ENCODE measurements at places on chromosomes 3 and 15. TPM values are rescaled to one million over a fixed set of nuclear protein-coding genes. Genes with fewer than 3 reads are reported as not detected.

- no peaks in the 10 kb centered on the region for H3K27me3 ChIP-seq
- no peak for DNase-seq
- no peaks in the 10 kb centered on the region for H3K36me3 ChIP-seq
- H3K4me3 ChIP-seq = no peak overlapping the region
Measured at GRCh38 chr3:108381529-108382140, 85.3 kb downstream of the HHLA2 start.

DNA sequence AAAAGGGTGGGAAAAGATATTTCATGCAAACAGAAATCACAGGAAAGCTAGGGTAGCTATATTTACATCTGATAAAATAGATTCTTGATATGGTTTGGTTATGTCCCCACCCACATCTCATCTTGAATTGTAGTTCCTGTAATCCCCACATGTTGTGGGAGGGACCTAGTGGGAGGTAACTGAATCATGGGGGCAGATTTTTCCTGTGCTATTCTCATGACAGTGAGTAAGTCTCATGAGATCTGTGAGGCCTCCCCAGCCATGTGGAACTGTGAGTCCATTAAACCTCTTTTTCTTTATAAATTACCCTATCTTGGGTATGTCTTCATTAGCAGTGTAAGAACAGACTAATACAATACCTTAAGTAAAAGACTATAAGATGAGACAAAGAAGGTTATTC lies 558.1 kb downstream of the RSL24D1 start:
- no peaks in the 10 kb centered on the region for H3K36me3 ChIP-seq
- H3K27ac ChIP-seq = no peak overlapping the region
- H3K27me3 ChIP-seq = no peaks in the 10 kb centered on the region
- no peak for DNase-seq
- H3K4me3 ChIP-seq = no peak overlapping the region

- H3K27ac ChIP-seq = no peak overlapping the region
- H3K4me1 ChIP-seq = no peaks in the 10 kb centered on the region
- H3K36me3 ChIP-seq = no peaks in the 10 kb centered on the region
- H3K27me3 ChIP-seq = no peaks in the 10 kb centered on the region
- no peak for DNase-seq
Measured at GRCh38 chr15:65344914-65345275, 32.9 kb downstream of the IGDCC3 start.

SLC22A13 gene
- not detected for total RNA-seq

DNA sequence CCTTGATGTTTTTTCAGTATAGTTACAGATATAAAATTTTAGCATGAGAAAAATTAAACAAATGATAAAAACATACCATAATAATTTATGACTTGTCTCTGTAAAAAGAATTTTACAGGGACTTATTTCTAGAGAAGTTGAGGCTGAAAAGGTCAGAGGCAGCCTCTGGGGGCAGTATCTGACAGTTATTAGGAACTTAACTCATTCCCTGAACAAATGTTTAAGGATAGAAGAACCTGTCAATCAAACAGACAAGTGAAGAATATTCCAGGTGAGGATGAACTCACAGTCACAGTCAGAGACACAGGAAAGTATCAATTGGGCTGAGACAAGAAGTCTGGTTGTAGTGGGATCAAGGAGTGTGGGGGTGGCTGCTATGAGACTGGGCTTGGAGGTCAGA lies 7.3 kb downstream of the MYLK start:
- H3K27me3 ChIP-seq = no peaks in the 10 kb centered on the region
- H3K4me1 ChIP-seq = no peaks in the 10 kb centered on the region
- no peaks in the 10 kb centered on the region for H3K36me3 ChIP-seq
- H3K27ac ChIP-seq = no peak overlapping the region
- H3K4me3 ChIP-seq = no peak overlapping the region
- no peak for DNase-seq

DNA sequence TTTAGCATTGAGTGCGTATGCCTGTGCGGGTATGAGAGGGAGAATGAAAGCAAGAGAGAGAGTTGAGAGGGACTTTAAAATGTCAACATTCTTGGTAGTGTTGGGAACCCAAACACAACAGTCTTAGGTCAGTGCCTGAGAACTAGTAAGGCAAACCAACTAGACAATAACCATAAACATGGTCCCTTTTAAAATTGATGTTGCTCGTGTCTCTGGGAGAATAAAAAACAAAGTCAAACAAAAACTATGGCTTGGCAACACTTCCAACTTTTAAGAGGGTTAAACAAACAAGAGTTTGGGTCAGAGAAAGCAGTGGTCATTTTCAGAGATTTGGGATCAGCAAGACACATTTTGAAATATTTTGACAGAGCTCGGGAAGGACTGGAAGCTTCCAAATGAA lies 146.7 kb upstream of the THBS1 start:
- H3K27ac ChIP-seq = no peak overlapping the region
- DNase-seq = no peak
- H3K27me3 ChIP-seq = no peaks in the 10 kb centered on the region
- H3K36me3 ChIP-seq = no peaks in the 10 kb centered on the region
- H3K4me3 ChIP-seq = no peak overlapping the region
- H3K4me1 ChIP-seq = peaks cover 28% of the 10 kb centered on the region

IGSF11 gene
- 3.4 TPM for total RNA-seq

ADAMTS9 gene
- 118 TPM for total RNA-seq

GHSR gene
- not detected for total RNA-seq

LIPH gene
- 2.7 TPM for total RNA-seq

PDIA5 gene
- total RNA-seq = 18.9 TPM

DNA sequence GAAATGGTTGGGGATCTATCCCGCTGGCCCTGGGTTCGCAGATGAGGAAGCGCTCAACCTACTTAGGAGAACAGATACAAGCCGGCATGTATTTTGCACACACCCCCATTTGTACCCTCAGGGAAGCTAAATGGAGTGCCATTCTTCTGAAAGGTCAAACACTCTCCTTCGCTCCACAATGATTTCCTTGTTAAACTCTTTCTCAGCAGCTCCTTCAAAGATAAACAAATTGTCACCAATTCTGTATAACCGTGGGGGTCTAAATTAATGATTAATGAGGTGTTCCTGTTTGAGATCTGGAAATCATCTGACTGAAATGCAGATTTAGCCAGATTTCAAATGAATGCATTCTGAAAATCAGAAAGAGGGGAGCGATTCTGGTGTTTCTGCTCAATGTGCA lies 124.0 kb downstream of the MEGF11 start:
- H3K36me3 ChIP-seq = no peaks in the 10 kb centered on the region
- no peaks in the 10 kb centered on the region for H3K27me3 ChIP-seq
- DNase-seq = no peak
- H3K4me1 ChIP-seq = no peaks in the 10 kb centered on the region

DNA sequence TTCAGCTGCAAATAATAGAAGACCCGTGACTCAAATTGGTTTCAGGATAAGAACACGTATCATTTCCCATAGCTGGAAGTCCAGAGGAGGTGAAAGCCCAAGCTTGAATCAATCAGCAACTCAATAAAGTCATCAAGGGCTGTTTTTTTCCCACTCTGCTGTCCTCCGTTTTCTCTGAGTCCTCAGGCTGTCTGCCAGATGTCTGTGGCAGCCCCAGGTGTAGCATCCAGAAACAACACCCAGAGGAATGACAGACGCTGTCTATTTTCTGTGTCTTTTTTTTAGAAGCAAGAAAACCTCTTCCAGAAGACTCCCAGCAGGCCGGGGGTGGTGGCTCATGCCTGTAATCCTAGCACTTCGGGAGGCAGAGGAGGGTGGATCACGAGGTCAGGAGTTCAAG lies 204.4 kb downstream of the FAM43A start:
- H3K27me3 ChIP-seq = no peaks in the 10 kb centered on the region
- no peak overlapping the region for H3K4me3 ChIP-seq
- no peaks in the 10 kb centered on the region for H3K36me3 ChIP-seq
- no peak overlapping the region for H3K27ac ChIP-seq
- H3K4me1 ChIP-seq = no peaks in the 10 kb centered on the region

SPATA12 gene
- not detected for total RNA-seq

DNAH12 gene
- 0.25 TPM for total RNA-seq

TMEM62 gene
- 86.9 TPM for total RNA-seq

DNA sequence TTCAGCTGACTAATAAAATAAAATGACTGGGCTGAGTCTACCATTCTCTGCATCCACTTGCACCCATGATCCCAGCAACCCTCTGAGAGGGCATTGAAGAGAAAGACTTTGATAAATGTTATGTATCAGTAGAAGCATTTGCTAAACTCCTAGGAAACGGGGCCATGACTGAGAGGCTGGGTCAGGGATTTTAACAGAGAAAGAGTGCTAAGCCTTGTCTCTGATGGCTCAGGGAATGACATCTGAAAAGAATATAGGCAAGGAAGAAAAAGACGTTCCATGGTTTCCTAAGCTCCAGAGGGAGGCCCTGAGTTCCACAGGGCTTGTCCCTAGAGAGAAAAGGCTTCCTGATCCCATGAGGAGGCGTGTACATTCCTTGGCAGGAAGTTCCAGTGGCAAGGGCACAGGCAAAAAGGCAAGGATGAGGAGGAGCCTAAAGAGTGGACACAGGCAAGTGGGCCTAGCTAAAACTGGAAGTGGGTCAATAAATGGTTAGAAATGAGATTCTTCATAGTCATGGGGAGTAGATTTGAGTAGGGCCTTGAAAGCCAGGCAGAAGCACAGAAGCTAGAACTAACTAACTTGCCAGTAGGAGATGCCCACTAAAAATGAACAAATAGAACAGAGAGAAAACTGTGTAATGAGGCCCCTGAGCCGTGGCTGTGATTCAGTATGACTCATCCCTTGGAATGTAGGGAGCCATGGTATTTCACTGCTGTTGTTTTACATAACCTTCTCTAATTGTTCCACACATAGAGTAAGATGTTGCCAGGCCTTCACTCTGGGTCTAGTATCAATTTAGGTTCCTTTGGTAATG lies 44.9 kb upstream of the MANF start:
- H3K27ac ChIP-seq = peak overlapping the region; percentile 2
- H3K36me3 ChIP-seq = no peaks in the 10 kb centered on the region
- peak; percentile 70 for DNase-seq
- H3K27me3 ChIP-seq = no peaks in the 10 kb centered on the region
- H3K4me1 ChIP-seq = peaks cover 14% of the 10 kb centered on the region

OXSR1 gene
- 22.8 TPM for total RNA-seq

DNA sequence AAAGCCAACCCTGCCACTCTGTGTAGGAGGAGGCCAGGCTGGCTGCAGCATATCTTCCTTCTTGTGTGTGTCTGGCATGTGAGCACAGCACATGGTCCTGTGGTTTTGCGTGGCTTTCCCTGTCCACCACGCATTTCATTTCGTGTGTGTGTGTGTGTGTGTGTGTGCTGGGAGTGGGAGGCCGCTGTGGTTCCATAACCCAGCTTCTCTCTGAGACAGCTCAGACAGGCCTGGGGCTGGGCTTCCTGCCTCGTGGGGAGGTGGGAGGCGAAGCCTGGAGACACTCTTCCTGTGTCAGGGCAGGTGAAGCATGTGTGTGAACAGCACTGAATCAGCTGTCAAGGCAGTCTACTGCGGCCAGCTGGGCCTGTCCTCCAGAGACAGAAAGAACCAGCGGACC lies 16.0 kb upstream of the MRPS22 start:
- H3K4me1 ChIP-seq = peaks cover 5% of the 10 kb centered on the region
- no peaks in the 10 kb centered on the region for H3K27me3 ChIP-seq
- peak; percentile 70 for DNase-seq
- no peaks in the 10 kb centered on the region for H3K36me3 ChIP-seq
- H3K27ac ChIP-seq = no peak overlapping the region

GRCh38 chr15:62612771-62613170 lies 429.8 kb upstream of the TPM1 start:
- H3K27me3 ChIP-seq = no peaks in the 10 kb centered on the region
- no peak overlapping the region for H3K4me3 ChIP-seq
- no peak overlapping the region for H3K27ac ChIP-seq
- no peak for DNase-seq
- peaks cover 8% of the 10 kb centered on the region for H3K4me1 ChIP-seq
- no peaks in the 10 kb centered on the region for H3K36me3 ChIP-seq

GRCh38 chr3:39281533-39281932 lies 1.7 kb upstream of the CX3CR1 start:
- no peaks in the 10 kb centered on the region for H3K27me3 ChIP-seq
- H3K4me3 ChIP-seq = no peak overlapping the region
- H3K27ac ChIP-seq = no peak overlapping the region

GRCh38 chr15:45919806-45920205 lies 285.0 kb downstream of the SQOR start:
- no peaks in the 10 kb centered on the region for H3K27me3 ChIP-seq
- no peaks in the 10 kb centered on the region for H3K36me3 ChIP-seq
- H3K4me3 ChIP-seq = no peak overlapping the region
- H3K27ac ChIP-seq = no peak overlapping the region
- H3K4me1 ChIP-seq = peaks cover 5% of the 10 kb centered on the region
- DNase-seq = no peak

DNA sequence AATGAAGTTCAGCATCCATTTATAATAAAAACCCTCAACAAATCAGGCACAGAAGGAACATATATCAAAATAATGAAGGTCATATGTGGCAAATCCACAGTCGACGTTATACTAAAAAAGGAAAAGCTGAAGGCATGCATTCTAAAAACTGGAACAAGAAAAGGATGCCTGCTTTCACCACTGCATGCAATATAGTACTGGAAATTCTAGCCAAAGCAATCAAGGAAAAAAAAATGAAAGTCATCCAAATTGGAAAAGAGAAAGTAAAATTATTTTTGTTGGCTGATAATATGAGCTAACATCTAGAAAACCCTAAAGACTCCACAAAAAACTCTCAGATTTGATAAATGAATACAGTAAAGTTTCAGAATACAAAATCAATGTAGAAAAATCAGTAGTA lies 1123.2 kb downstream of the TBL1XR1 start:
- H3K4me1 ChIP-seq = no peaks in the 10 kb centered on the region
- H3K27ac ChIP-seq = no peak overlapping the region
- no peak for DNase-seq
- no peak overlapping the region for H3K4me3 ChIP-seq
- H3K36me3 ChIP-seq = no peaks in the 10 kb centered on the region
- H3K27me3 ChIP-seq = no peaks in the 10 kb centered on the region

- no peaks in the 10 kb centered on the region for H3K36me3 ChIP-seq
- no peaks in the 10 kb centered on the region for H3K27me3 ChIP-seq
- peaks cover 18% of the 10 kb centered on the region for H3K4me1 ChIP-seq
Measured at GRCh38 chr3:48656061-48656840, 6.4 kb downstream of the CELSR3 start.

- no peaks in the 10 kb centered on the region for H3K27me3 ChIP-seq
- no peak overlapping the region for H3K4me3 ChIP-seq
- no peaks in the 10 kb centered on the region for H3K36me3 ChIP-seq
Measured at GRCh38 chr15:99315636-99316035, 64.4 kb downstream of the LRRC28 start.

RLBP1 gene
- total RNA-seq = not detected

GRCh38 chr3:182469086-182469485 lies 324.2 kb upstream of the ATP11B start:
- H3K36me3 ChIP-seq = no peaks in the 10 kb centered on the region
- no peak overlapping the region for H3K4me3 ChIP-seq
- no peak overlapping the region for H3K27ac ChIP-seq
- H3K27me3 ChIP-seq = no peaks in the 10 kb centered on the region

GRCh38 chr3:170528726-170529125 lies 57.1 kb downstream of the SLC7A14 start:
- no peaks in the 10 kb centered on the region for H3K4me1 ChIP-seq
- no peak overlapping the region for H3K4me3 ChIP-seq
- no peak for DNase-seq
- no peaks in the 10 kb centered on the region for H3K27me3 ChIP-seq
- no peaks in the 10 kb centered on the region for H3K36me3 ChIP-seq
